ENCODE measurements at places on chromosomes 1 and 21.

DNA sequence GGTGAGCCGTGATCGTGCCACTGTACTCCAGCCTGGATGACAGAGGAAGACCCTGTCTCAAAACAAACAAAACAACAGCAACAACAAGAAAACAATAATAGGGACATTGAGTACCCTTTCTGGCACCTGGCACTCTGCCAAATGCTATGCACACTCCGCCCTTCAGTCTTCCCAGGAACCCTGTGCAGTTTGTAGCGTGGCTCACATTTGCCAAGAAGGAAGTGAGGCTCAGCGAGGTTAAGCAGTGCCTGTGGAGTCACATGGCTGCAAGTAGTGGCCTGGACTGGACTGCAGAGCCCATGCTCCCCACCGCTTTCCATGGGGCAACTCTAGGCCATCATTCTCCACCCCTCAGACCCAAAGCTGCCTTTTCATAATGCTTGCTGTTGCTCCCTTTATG lies 5.3 kb upstream of the EVA1B start:
- DNase-seq, result no peak

- no peak for DNase-seq
These were observed 60.7 kb downstream of the LRRC8D start for GRCh38 chr1:89881415-89882058.

DNA sequence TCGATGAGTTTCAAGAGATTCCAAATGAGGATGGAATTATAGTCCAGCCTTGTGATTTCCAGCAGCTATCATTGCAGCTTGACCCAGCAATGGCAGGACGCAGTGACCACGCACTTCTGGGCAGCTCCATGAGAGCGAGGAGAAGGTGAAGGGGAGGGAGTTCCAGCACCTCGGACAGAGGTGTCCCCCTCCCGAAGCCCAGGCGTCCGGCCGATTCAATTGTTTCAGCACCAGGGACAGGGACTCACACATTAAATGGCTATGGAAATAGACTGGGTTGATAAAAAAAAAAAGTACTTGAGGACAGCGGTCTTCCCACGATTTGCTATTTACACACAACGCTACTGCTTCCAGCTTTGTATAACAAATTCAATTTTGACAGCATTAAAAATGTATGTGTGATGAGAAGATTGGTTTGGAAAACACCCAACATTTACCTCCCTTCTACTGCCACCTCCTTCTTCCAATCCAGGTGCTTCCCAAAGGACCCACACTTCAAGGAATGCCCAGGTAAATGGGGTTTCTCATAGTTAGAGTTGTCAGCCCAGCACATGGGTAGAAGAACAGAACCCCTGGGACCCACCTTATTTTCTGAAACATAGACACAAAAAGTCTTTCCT lies 71.8 kb downstream of the DISP3 start:
- no peak for DNase-seq

DNA sequence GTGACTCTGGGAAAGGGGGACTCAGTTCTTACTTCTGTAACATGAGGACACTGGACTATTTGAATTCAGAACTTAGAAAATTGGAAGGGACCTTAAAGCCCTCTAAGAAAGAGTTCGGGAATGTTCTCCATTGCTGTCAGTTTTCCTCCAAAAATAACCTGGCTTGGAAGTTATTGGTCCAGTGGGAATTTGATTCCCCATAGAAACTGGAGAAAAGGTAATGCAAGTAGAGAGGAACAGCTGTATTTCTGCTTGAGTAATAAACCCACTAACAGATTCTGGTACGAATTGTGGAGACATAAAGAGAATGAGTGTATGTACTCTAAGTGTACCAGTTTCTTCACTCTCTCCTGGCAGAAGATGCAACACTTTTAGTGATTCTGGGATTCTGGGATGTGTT lies 1.8 kb downstream of the ZBED6 start:
- no peak for DNase-seq

DNA sequence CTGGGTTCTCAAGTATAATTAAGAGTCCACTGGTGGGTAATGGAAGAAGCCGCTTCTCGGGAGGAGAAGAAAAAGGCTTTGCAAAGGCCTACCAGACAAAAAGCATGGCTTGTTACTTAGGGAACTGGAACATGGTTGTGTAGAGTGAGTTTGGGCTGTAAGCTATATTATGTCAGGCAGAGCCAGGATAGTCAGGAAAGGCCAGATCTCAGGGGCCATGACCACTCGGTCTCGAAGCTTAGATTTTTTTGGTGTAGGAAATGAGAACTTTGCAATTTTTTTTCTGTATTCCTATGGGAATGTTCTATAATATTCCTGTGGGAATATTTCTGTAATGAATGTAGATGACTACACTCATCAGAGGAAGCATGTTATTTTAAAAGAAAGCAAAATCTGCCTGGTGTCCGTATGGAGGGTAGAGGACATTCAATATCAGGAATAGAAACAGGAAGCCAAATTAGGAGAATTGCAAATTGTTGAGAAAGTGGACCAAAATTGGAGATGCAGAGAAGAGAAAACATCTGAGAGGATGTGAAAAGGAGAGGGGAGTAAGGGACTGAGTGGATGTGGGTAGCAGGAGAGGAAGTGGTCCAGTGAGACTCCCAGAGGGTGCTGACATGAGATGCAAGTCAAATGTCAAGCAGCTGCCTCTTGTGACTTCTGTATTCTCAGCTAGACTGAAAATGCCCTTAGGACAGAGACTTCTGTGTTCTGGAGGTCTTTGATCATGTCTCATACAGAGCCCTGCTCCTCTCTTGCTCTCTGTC lies 45.2 kb upstream of the HAO2 start:
- DNase-seq, result no peak

GRCh38 chr1:44321466-44321865 lies 33.6 kb downstream of the ERI3 start:
- no peak for DNase-seq

GRCh38 chr1:244264163-244264562 lies 187.5 kb downstream of the ADSS2 start:
- DNase-seq, result no peak

- no peak for DNase-seq
These were observed 10.6 kb downstream of the XKR8 start for GRCh38 chr1:27970401-27970800.

DNA sequence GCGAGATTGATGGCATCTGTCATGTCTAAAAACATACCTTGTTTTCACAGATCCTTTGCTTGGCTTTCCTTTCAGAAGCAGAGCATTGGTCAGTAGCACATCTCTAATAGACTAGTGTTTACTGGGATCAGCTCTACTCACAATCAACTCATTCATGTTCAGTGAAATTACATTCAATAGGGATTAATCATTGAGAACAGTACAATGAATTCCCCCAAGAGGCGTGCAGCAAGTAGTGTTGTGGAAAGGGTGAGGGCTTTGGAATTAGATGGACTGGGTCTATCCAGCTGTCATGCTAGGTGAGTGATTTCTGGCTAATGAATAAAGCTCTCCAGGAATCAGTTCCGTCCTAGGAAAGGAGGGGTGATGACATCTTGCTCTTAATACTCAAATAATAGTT lies 155.2 kb upstream of the COA6 start:
- no peak for DNase-seq

GRCh38 chr21:23960769-23961168 lies 1646.5 kb downstream of the MRPL39 start:
- DNase-seq, result no peak

- DNase-seq, result no peak
These were observed 103.3 kb downstream of the DIRAS3 start for GRCh38 chr1:67947114-67947513.

GRCh38 chr1:158199849-158200248 lies 19.2 kb downstream of the CD1D start:
- no peak for DNase-seq

GRCh38 chr1:39754906-39755504 lies 16.1 kb downstream of the OXCT2 start:
- no peak for DNase-seq

DNA sequence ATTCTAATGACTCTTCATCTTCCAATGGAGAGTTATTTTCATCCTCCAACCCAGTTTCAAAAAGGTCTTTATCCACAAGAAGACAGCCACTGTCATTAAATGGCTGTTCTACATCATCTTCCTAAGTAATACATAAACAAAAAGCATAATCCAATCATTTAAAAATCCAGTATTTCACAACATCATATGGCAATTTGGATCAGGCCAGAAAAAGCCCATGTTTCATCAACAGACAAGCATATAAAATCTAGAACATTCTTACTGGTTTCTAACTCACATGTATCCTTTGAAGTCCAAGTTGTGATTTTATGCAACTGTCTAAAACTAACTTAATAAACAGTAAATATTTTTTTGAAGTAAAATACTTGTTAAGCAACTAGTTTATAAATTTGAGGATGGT lies 6.6 kb downstream of the CLSPN start:
- no peak for DNase-seq

GRCh38 chr1:90768826-90769225 lies 51.7 kb upstream of the BARHL2 start:
- no peak for DNase-seq

- DNase-seq, result no peak
These were observed 35.0 kb downstream of the ESRRG start for GRCh38 chr1:216688127-216688657.

GRCh38 chr1:150066838-150067183 lies 765 bp upstream of the VPS45 start:
- peak; percentile 31 for DNase-seq

GRCh38 chr1:62308606-62309005 lies 10.6 kb downstream of the KANK4 start:
- DNase-seq, result no peak

GRCh38 chr1:234694661-234695060 lies 84.7 kb upstream of the IRF2BP2 start:
- no peak for DNase-seq

All from activated CD4-positive, alpha-beta T cell treated with anti-CD3 and anti-CD28 coated beads for 24 hours (primary cell).